NCI-H2081 (cell line): ENCODE measurements at places on chromosomes 12 and 14.

DNA sequence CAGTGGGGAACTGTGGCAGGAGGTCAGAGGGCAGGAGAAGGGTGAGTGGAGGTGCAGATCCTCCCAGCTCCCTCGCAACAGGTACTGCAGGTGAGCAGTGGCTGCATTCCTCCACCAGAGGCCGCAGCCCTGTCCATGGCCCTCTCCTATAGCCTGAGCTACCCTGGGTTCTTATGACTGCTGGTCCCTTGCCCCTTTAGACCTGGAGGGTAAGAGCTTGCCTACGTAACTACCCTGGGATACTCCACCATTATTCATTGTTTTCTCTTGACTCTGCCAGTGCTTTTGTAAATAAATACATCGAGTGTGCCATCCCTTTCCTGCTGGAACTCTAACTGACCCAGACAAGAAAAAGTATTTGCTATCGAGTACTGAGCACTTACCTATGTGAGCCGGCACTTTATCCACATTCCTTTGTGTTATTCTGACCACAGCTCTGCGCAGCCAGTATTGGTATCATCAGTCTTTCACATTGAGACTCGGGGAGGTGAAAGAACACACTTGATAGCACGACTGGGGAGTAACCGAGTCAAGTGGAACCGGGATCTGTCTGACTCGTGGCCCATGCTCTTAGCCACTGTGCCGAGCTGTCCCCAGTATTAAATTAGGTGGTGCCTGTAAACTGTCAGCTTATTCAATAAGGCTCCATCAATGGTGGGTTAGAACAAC, 38.5 kb downstream of the LTBP2 start:
- DNase-seq, result no peak

DNA sequence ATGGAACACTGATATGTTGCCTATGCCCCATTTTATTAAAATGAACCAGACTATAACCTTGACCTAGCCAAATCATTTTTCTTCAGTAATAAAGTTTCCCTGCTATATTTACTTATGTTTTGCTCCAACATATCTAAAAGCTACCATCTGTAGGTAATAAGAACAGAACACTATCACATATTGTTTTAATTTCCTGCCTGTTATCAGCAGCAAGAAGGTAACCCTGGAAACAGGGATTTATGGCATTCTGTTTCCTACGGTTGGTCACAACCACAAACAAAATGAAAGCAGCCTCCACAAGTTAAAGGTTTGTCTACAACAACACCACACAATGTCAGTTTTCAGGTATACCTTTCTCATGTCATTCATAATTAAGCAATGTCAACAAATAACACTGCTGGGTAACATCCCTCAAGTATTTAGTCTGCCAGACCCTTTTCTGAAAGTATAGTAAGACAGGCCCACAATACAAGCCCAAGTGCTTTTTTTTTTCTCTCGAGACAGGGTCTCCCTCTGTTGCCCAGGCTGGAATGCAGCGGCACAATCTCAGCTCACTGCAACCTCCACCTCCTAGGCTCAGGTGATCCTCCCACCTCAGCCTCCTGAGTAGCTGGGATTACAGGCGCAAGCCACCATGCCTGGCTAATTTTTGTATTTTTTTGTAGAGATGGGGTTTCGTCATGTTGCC, 25.5 kb downstream of the GCH1 start:
- DNase-seq, result no peak

GRCh38 chr14:21104448-21105060, 3.7 kb downstream of the TMEM253 start:
- DNase-seq, result peak; percentile 76

- DNase-seq, result no peak
Observed at GRCh38 chr14:91714805-91715204, 17.1 kb downstream of the CATSPERB start.

- DNase-seq, result no peak
Observed at GRCh38 chr12:6842075-6842474, 1.4 kb downstream of the GNB3 start.

GRCh38 chr14:87080146-87080545, 912.8 kb downstream of the GALC start:
- no peak for DNase-seq

DNA sequence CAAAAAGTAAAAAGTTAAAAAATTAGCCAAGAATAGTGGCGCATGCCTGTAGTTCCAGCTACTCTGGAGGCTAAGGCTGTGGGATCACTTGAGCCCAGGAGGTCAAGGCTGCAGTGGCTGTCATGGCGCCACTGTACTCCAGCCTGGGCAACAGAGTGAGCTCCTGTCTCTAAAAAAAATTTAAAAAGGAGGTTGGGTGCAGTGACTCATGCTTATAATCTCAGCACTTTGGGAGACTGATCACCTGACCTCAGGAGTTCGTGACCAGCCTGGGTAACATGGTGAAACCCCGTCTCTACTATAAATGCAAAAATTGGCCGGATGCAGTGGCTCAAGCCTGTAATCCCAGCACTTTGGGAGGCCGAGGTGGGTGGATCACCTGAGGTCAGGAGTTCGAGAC, 8.2 kb upstream of the YLPM1 start:
- DNase-seq, result no peak

GRCh38 chr12:94263011-94263811, 114.8 kb downstream of the PLXNC1 start:
- no peak for DNase-seq

GRCh38 chr14:77709412-77709811, 1.5 kb downstream of the SLIRP start:
- no peak for DNase-seq

DNA sequence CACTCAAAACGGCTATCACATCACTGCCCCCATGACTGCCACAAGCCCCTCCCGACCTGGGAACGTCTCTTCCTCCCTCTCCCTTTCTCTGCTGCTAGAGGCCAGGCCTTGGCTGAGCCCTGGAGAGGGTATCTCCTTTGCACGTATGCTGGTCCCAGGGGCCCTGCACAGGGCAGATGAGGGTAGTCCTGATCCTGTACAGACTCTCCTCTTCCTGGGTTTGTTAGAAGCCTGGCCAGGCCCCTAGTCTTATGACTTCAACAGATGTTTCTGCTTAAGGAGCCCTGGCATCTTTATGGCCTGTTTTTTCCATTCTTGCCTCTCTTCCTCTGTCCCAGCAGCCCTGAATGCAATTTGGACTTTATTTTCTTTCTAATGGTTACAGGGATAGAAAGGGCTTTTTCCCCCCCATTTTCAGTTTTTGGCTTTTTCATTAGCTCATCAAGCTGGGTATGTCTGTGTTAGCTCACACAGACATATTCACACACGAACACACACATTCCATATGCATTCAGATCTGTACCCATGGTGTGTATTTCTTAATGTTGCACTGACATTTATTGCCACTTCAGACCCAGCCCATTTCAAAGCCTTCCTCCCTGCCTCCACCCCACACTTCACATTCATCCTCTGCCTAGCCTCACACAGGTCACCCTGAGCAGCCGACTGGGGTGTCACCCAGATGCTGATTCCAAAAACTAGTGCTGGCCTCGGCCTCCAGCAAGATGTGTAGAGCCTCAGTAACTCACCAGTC, 203.2 kb downstream of the ZFP36L1 start:
- DNase-seq, result no peak

DNA sequence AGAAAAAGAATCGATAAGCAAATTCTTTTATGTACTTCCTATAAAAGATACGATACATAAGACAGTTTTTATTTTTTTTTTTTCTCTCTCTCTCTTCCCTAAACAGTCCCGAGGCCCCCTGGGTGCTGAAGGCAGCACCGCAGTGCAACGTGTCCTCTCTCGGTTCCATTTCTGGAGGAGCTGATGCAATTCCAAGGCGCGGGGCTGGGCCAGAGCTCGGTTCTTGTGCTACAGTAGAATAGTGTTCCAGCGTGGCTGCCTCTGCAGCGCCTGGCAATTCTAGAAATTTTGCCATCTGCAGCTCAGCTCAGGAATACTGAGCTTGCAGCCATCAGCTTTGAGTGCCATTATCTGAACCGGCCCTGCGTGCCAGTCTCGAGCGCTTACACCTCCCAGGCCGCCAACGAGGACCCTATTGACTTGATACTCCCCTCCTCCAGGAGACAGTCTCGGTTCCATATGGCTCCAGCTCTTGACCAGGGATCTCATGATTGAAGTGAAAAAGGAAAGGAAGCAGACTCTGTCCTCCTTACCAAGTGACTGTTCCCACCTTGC, 630 bp downstream of the ALDH1L2 start:
- DNase-seq, result no peak

- no peak for DNase-seq
Observed at GRCh38 chr14:102931580-102932285, 9.3 kb downstream of the AMN start.

- DNase-seq, result no peak
Observed at GRCh38 chr12:5493018-5493417, 61.1 kb downstream of the NTF3 start.

DNA sequence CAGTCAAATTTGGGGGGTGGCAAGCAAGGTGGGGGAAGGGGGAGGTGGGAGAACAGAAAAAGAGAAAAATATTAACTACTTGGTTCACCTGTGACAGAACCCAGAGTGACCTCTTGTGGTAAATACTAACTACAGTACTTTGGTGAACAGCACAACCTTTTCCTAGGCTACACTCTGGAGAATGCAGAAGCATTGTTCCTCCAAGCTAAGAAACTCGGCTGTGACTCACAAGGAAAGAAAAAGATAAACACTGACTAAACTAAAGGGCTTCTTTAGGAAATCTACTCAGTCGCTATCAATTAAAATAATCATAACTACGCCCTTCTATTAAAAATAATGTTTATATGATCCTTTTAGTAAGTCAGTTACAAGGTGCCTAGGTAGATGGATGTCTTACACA, 5.4 kb downstream of the KCNH5 start:
- peak; percentile 36 for DNase-seq

- DNase-seq, result no peak
Observed at GRCh38 chr12:121717041-121717699, 4.6 kb downstream of the TMEM120B start.

GRCh38 chr12:115941362-115941761, 336.1 kb downstream of the MED13L start:
- DNase-seq, result no peak

- DNase-seq, result no peak
Observed at GRCh38 chr12:5520037-5520436, 88.1 kb downstream of the NTF3 start.

DNA sequence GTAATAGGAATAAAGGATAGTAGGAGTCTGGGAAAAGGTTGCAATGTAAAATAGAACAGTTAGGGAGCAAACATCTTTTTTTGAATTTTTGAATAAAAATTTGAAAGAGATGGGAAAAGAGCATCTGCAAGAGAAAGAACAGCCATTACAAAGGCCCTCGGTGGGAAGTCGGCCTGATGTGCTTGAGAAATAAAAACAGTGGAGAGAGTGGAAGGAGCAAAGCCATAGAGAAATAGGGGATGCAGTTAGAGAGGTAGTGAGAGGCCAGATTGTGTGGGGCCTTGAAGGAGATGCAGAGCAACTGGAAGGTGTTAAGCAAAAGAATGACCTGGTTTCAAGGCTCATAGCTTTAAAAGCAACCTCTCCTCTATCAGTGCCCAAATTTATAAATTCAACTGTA, 409.8 kb downstream of the RERGL start:
- DNase-seq, result no peak

DNA sequence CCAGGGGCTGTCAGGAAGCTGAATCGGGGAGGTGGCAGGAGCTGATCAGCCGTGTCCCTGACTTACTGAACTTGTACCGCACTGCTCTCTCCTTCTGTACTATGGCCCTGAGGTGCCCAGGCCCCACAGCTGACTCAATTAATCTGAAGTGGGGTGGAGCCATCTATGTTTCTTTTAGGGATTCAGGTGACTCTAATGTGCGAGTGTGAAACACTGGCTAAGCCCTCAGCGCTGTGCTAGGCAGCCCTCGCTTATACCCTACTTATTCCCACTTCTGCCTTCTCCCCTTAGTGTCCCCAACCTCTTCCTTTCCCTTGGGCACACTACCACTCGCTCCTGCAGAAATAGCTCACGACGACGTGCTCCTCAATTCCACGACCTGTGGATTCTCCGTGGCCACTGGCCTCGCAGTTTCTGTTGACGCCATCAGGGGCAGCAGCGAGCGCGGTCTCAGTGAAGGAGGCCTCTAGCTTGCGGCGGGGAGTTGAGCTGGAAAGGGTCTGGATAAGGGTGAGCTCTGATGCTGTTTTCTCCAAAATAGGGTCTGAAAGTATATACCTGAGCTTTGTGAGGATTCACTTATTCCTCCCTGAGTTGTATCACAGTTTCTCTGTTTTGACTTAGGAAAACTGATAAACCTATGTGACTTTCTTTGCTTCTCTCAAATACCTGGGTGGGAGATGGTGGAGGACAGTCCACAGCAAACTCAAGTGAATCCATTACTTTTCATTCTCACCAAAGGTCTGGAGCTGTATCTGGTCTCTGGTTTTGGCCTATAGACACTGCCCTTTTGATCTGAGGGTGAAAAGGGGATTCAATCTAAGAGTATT, 167.6 kb downstream of the SLC41A2 start:
- DNase-seq, result no peak

- no peak for DNase-seq
Observed at GRCh38 chr14:93286212-93286890, 46.5 kb downstream of the BTBD7 start.

DNA sequence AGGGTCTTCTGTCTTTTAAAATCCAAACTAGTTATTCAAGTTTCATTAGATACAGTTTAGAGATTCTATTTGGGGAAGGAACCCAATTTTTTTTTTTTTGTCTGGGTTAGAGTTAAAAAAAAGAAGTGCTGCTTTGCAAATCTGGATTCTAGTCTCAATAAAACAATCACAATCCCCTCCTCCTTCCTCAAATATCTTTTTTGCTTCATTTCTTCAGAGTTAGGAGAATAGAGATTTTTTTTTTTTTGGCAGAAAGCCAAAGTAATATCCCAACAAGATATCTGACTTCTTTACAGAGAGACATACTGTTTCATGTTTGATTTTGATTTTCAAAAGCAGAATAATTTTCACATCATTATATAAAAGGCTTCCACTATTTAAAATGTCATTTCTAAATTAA, 201.9 kb downstream of the FOXN3 start:
- DNase-seq, result no peak

DNA sequence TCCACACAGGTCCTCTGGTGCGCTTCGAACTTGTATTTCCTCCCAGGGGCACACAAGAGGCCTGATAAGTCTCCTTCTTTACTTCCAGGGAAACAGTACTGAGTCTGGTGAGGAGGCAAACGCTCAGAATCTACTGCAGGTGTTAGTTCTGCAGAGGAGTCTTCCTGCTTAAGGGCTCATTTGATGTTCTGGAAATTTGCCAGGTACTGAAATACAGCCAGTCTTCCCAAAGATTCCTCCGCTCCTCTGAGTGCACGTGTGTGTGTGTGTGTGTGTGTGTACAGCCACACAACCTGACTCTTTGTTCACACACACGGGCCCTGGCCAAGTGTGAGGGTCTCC, 92.0 kb downstream of the FBXL14 start:
- no peak for DNase-seq

- no peak for DNase-seq
Observed at GRCh38 chr12:26711569-26711968, 121.4 kb downstream of the ITPR2 start.

GRCh38 chr12:12661086-12661856, 34.7 kb downstream of the GPR19 start:
- no peak for DNase-seq

DNA sequence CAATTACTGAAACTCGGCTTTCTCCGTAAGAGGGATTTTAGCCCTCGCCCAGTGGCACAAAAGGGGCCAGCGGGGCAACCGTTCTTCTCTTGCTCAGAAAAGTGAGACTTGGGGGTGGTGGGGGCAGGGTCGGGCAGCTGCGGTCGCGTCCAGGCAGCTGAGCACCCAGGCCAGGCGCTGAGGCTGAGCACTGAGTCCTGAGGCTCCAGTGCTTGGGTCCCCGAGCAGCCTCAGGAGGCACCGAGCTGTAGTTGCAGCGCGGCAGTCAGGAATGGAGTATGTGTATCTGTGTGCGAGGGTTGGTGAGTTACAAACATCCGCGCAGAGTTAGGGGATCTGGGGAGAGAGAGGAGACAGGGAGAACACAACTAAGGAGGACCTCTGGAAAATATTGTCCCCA, 4.1 kb upstream of the HOXC6 start:
- DNase-seq, result no peak

- no peak for DNase-seq
Observed at GRCh38 chr14:94770251-94770749, 387 bp upstream of the GSC start.
